ENCODE measurements at places on chromosomes 5 and 9.

- DNase-seq = no peak
These were observed 84.0 kb downstream of the MARCHF11 start for GRCh38 chr5:16095612-16096011.

- no peak for DNase-seq
These were observed 112.6 kb upstream of the ZNF608 start for GRCh38 chr5:124859027-124859426.

DNA sequence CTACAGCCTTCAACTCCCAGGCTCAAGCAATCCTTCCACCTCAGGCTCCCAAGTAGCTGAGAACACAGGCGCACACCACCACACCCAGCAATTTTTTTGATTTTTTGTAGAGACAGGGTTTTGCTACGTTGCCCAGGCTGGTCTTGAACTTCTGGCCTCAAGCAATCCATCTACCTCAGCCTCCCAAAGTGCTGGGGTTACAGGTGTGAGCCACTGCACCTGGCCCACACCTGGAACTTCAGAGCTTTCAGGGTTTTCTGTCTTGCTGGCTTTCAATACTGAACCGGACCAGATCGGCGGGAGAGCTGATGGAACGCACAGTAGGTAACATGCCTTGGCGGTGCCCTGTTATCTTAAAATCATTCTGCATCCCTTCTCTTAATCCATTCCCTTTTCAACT, 30.8 kb downstream of the IPPK start:
- no peak for DNase-seq

- DNase-seq = no peak
These were observed 334.9 kb upstream of the DAB2 start for GRCh38 chr5:39759701-39760100.

GRCh38 chr9:70131296-70131695, 87.6 kb downstream of the MAMDC2 start:
- DNase-seq = no peak

DNA sequence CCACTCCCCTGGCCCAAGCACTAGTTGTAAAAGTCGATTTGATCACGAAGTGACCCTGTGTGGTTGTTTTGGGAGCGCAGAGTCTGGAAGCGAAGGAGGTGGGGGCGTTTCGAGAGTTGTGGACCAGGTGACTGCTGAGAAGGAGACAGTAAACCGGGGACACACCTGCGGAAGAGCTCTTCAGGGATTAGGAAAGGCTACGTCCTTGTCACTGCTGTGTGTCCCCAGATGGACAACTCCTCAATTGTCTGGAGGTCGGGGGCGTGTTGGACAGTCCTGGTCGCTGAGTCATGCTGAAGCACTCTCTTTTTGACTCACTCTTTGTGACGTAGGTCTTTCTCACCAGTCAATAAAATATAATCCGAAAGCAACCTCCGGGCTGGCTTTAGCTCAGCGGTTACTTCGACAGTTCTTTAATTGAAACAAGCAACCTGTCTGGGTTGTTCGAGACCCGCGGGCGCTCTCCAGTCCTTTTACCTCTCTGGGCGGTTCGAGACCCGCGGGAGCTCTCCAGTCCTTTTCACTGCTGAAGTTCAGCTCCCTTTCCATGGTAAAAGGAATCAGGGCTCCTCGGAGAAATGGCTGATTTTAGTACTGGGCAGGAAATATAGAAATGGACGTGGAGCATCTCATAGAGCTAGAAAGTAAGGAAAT, 10.8 kb downstream of the ZMAT2 start:
- peak; percentile 78 for DNase-seq

- no peak for DNase-seq
These were observed 23.4 kb downstream of the LURAP1L start for GRCh38 chr9:12798066-12798770.

DNA sequence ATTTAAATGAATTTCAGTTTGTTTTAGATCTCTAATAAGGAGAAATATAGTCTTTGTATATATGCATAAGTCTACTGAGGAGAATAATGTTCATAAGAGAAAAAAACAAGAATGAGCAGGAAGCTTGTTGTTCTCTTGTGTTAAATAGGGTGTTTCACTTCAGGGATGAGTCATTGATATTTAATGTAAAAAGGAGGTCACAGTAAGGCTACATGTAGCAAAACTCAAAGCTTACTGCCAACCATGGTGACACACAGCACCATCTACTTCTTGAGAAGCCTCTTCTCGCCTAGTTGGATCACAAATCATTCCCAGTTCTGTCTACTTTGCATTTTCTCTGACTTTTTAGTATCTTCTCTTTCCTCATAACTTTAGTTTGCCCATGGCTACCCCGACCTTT, 1466.0 kb upstream of the C9orf72 start:
- DNase-seq = no peak

DNA sequence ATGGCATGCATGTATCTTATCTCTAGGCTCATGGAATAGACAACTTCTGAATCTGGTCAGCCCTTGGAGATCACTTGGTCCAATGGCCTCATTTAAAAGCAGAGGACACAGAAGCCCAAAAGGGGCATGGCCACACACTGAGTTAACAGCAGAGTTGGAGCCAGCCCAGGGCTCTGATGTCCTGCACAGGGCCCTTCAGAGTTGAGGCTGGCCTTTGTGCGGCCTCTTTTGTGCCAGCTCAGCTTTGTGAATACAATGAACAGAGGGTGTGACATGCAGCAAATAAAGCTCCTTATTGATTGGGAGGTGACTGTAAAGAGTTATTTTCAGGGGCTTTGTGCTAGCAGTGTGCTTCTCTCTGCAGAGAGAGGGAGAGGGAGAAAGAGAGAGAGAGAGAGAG, 150.1 kb upstream of the STK32A start:
- no peak for DNase-seq

DNA sequence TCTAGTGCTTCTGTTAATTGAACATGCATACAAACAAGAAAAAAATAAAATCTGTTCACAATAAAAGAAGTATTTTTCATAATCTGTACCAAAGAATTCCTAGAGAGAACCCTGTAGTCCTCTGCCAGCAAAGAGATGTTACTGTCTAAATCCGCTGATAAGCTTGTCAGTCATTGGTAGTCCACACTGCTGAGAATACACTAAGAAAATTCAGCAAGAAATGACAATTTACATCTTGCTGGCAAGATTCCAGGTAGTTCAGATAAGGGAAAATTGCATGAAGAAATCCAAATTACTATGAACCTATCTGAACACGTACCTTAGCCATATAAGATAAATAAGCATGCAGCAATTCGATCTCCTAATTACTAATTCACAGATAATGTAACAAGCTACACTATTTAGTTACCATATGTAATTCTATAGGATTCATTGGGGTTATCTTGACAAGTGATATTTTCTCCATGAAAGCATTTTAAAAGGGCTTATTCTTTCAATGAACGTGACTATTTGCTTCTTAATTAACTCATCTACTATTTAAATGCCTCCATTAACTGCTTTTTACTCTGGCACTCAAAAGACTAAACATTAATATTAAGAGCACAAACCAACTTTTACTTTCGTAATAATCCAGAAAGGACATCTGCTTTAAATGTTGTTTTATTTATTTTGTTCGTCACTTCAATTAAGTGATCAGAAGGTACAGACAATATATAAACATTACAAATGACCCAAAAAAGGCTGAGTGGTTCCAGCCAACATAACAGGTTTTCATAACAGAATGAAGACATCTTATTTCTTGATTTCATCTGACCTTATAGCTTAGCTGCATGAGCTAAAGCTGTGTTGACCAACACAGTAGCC, 9.7 kb downstream of the MPDZ start:
- DNase-seq = no peak

- no peak for DNase-seq
These were observed 44.7 kb upstream of the AKNA start for GRCh38 chr9:114432323-114433067.

- DNase-seq = no peak
These were observed 69.9 kb downstream of the LRSAM1 start for GRCh38 chr9:127520941-127521918.

DNA sequence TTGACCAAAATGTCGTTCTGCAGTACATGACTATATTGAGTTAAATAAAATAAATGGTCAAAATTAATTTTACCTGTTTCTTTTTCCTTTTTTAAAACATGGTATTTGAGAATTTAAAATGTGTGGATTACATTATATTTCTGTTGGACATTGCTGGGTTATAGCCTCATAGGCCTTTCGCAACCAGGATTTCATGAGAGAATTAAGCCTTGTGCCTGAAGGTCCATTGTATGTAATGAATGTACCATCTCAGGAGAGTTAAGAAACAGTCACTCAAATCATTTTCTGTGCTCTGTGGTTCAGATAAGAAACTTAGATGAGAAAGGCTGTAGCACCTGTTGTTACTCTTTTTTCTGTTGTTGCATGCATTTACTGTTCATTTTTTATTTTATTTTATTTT, 103.5 kb downstream of the ANGPTL2 start:
- DNase-seq = no peak

DNA sequence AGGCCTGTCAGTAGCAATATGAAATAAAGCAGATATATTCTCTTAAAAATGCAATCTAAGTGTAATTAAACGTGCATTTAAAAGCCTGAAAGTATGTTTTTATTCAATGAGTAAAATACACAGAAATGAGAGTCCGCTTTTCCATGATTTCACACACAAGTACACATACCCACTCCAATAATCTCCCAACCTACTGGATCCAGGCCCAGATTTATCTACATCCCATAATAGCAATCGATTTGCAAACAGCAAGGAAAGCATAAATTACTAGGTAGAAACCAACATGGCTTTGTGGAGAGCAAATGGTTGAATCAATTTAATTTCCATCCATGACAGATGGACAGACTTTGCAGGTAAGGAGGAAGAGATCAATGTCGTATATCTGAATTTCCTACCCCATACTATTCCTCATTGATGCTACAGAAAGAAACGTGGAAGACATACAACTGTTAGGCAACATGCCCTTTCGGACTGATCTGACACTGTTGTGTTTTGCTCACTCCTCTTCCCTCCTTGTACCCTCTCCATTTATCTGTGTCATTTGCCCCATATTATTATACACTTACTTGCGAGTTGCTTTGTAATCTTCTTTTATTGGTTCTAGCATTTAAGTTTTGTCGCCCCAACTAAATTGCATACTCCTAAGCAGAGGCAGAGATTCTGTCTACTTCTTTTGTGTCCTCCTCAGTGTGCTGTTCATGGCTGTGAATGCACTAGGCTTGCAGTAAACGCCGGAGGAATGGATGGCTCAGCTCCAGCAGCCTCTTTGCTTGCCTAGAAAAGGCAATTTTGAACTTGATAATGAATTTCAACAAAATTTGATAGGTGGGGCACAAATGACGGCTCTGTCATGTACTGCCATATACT, 133.6 kb downstream of the NFIB start:
- DNase-seq = no peak

- DNase-seq = no peak
These were observed 666.6 kb downstream of the SEMA5A start for GRCh38 chr5:8879248-8879647.

GRCh38 chr9:70315389-70315788, 56.6 kb downstream of the SMC5 start:
- no peak for DNase-seq

- DNase-seq = no peak
These were observed 87.9 kb downstream of the NUDT12 start for GRCh38 chr5:103474677-103475076.

DNA sequence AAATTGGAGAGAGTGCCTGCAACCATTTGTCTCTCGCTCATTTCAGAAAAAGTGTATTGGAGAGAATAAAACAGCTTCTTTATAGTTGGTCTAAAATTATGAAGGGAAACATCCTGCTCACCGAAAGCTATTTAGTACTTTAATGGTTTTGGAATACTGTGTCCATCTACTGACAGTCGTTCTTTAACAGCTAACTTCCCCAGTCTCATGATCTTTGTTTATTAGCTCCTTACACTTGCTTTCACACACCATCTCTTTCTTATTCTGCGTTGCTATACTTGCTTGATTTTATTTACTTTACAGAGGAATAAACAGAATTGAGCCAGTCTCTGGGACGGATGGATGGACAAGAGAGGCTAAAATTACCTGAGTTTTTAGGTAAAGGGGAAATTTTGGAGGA, 229.3 kb downstream of the CCDC171 start:
- DNase-seq = no peak

Measured in stimulated activated CD8-positive, alpha-beta memory T cell treated with anti-CD3 and anti-CD28 coated beads, Interleukin-4, amount 100 ng/mL, for 24 hours (primary cell).